ENCODE measurements at places on chromosomes 16 and 17.
A peak's percentile ranks its signal among the peaks of the same experiment; 100 is the strongest.

GRCh38 chr17:27985306-27985705 lies 57.2 kb upstream of the NLK start:
- no peak for DNase-seq

- DNase-seq: no peak
Observed at GRCh38 chr16:64121473-64121872, 1000.4 kb downstream of the CDH11 start.

- DNase-seq: no peak
Observed at GRCh38 chr17:82403662-82404660, 14.2 kb upstream of the HEXD start.

DNA sequence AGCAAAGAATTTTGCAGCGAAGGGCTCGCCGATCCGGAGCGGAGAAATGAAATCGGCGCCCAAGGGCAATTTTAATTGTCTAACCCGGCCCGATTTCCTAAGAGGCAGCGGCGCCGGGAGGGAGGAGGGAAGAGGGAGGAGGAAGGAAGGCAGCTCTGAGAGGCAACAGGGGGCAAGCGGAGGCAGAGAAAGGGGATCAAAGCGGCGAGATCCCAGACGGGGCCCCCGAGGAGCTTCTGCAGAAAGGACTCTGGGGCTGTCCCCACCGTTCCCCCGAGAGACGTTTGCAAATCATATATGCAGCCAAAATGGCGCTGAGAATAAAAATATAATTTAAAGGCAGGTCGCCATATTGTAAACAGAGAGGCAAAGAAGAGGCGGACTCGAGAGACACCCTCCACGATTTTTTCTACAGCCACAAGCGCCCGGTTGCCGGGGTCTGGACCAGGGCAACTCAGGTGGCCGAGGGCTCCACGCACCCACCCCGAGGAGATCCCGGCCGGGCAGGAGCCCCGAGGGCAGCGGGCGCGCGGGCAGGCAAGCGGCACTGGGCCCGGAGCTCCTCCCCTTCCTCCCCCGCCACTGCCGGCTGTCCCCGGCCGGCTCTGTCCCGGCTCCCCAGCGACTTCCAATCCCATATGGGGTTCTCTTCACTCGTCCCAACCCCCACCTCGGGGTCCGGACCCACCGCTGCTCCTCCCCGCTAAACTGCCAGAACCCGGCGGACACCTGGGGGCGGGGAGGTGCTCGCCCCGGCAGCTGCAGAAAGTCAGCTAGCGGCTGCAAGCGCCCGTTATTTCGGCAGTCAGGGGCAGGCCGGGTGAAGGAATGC lies 1.9 kb downstream of the PHF12 start:
- peak; percentile 64 for DNase-seq

DNA sequence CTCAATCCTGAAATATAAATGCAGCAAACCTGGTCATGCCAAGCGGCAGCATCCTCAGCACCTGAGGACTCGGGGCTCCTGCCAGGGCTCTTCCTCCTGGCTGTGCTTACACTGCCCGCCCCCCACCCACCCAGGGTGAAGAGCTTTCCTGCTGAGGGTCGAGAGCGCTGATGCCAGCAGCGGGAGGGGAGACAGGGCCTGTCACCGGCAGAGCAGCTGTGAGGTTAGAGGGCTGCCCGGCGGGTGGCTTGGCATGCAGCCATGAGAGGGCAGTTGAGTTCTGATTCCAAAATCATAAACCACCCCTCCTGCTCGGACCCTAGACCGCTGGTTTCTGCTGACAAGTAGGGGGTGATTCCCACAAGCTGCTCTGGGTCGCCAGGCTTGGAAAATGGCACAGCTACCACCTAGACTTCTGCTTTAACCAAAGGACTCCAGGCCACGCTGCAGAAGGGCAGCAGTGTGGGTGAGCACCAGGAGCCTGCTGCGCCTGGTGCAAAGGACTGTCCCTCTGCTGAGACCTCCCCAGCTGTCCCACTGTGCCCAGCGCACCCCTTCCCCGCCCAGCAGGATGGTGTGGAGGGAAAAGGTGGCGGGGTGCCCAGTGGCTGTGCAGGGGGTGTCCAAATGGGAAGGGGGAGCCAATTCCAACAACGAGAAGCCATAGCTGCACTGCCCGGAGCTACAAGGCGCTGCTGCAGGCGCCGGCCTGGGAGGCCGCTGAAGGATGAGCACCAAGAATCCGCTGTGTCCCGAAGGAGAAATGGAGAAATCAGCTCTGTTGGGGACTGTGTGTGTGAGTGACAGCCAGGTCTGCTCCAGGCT lies 26.6 kb downstream of the MXRA7 start:
- no peak for DNase-seq

DNA sequence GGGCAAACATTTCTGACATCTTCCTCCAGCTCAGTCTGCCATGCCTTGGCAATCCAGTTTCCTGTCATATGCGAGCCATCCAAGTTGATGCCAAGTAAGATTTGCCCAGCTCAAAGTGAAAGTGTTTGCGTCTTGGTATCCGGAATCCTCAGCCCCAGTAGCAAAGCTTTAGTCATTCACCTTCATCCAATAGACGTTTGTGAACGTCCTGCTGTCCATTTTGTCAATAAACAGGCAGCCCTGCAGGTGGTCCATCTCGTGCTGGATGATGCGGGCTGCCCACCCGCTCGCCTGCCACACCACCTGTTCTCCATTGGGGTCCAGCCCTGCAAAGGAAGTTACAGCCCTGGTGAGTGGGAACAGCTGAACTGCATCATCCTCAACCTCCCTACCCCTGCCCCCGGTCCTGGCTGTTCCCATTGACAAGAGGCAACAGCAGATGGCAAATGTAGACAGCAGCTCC lies 1.5 kb downstream of the PDF start:
- no peak for DNase-seq

DNA sequence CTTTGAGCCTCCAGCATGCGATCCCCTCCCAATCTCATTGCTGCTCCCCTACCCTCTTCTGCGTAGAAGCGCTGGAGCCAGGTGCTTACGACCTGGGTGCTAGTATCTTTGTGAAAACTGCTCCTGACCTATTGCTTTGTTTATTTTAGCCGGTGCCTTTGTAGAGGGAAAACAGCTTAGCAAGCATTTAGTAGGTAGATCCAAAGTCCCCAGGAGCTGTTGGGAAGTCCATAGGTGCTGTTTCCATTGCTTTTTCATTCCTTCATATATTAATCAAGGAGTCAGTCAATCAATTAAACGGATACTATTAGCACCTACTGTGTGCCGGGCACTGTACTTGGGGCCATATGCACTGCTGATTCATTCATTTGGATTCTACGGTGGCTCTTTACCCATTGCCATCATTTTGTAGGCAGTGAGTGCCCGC lies 497.6 kb downstream of the WWOX start:
- DNase-seq: no peak

GRCh38 chr17:78575340-78575739 lies 1.9 kb downstream of the DNAH17 start:
- DNase-seq: no peak

DNA sequence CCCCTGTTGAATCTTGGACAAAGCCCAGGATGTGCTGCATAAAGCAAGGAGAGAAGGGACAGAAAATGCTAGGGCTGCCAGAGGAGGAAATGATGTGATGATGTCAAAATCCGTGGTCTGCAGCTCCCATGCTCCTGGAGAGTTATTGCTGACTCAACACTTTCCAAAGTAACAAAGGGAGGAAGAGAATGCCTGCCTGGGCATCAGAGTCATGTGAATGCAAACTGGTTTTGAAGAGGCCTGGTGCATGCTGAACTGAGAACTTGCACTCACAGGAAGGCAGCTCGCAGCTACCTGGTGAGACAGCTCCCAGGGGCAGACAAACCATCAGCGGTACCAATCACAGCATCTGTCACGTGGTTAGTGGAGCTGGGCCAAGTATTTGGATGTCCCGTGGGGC lies 2.8 kb downstream of the MARVELD3 start:
- no peak for DNase-seq

DNA sequence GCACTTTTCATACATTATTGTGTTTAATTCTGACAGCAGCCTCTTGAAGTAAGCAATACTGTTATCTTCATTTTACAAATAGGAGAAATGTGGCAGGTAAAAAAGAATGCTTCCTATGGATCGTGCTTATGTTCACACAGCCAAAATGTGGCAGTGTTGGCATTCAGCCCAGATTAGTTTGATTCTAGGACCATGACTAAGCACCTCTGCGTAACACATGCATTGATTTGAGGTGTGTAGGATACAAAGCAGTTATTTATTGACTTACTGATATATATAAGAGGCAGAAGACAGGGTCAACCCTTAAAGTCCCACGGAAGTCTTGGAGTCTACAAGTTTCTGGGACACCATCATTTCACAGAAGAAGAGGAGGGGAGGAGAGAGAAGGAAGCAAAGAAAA lies 1144.4 kb upstream of the GOT2 start:
- no peak for DNase-seq

- DNase-seq: peak; percentile 90
Observed at GRCh38 chr17:39952680-39953470, 9.9 kb upstream of the GSDMA start.
